ENCODE measurements at places on chromosomes 2 and 18. TPM values are rescaled to one million over a fixed set of nuclear protein-coding genes. Genes with fewer than 3 reads are reported as not detected.

- H3K27me3 ChIP-seq = no peaks in the 10 kb centered on the region
- no peaks in the 10 kb centered on the region for H3K4me1 ChIP-seq
- DNase-seq = peak; percentile 5
Observed at GRCh38 chr2:127622561-127623387, 23.2 kb upstream of the GPR17 start.

DNA sequence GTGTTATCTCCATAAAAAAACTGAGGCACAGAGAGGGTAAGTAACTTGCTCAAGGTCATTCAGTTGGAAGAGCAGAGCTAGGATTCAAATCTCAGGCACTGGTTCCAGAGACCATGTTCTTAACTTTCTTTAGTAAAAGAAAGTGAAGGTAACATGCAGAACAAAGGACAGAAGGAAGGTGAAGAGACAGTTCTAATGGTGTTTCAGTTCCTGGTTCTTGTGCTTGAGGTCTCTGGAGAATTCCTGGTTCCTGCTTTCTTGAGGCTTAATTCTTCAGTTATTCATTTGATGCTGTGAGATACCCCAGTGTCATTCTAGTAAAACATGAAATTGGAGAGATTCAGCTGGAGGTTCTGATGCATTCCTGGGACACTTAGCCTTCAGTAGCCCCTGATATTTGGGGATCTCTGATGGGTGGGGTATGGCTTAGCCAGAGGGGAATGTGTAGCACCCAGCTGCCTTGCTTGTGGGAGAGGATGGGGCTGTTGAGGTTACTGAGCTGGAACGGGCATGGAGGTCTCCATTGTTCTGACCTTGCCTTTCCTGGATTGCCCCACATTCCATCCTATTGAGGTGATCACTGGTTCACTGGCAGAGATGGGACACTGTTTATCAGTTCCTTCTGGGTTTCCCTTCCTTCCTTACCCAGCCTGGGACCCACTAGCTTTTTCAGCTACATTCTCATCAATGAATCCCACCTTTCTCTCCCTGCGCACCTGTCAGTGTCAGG, 46.8 kb downstream of the SEMA4F start:
- H3K36me3 ChIP-seq = no peaks in the 10 kb centered on the region
- no peak overlapping the region for H3K27ac ChIP-seq
- no peak for DNase-seq
- no peak overlapping the region for H3K4me3 ChIP-seq
- no peaks in the 10 kb centered on the region for H3K4me1 ChIP-seq
- H3K27me3 ChIP-seq = no peaks in the 10 kb centered on the region

KLHL30 gene
- not detected for total RNA-seq

- H3K36me3 ChIP-seq = no peaks in the 10 kb centered on the region
- peaks cover 100% of the 10 kb centered on the region for H3K27me3 ChIP-seq
- no peak overlapping the region for H3K27ac ChIP-seq
- peaks cover 22% of the 10 kb centered on the region for H3K4me1 ChIP-seq
- H3K4me3 ChIP-seq = no peak overlapping the region
Observed at GRCh38 chr2:104845946-104846785, 7.7 kb upstream of the POU3F3 start.

SLC11A1 gene
- 4.8 TPM for total RNA-seq

CDH7 gene
- not detected for total RNA-seq

DNA sequence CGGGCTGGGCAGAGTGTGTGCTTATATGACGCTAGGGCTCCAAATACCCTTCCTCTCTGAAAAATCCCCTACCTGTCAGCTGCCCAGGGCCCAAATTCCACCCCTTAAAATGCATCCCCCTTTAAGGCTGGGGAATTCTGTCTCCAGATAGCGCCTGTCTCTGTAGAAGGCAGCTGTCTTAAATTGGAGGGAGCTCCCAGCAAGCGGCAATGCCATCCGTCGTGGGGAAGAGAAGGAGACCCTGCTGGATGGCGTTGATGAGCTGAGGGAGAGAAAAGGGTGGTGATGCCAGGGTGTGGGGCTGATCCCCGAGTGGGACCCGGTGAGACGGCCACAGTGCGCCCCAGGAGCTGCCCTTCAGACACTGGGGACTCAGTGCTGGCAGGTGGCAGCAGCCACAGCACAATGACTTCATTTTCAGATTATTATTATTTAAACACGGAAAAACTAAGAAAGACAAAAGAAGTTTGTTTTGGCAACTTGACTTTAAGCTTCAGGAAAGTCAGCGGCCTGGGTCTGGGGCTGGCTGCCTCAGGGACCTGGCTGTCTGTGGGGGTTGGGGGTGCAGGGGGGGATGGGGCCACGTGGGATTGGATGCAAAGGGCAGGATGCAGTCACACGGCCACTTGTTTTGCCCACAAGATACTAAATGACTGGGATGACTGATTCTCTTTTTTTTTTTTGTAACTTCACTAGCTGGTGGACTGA, 152.8 kb downstream of the TFCP2L1 start:
- H3K4me3 ChIP-seq = no peak overlapping the region
- H3K27ac ChIP-seq = no peak overlapping the region
- no peaks in the 10 kb centered on the region for H3K4me1 ChIP-seq

DNA sequence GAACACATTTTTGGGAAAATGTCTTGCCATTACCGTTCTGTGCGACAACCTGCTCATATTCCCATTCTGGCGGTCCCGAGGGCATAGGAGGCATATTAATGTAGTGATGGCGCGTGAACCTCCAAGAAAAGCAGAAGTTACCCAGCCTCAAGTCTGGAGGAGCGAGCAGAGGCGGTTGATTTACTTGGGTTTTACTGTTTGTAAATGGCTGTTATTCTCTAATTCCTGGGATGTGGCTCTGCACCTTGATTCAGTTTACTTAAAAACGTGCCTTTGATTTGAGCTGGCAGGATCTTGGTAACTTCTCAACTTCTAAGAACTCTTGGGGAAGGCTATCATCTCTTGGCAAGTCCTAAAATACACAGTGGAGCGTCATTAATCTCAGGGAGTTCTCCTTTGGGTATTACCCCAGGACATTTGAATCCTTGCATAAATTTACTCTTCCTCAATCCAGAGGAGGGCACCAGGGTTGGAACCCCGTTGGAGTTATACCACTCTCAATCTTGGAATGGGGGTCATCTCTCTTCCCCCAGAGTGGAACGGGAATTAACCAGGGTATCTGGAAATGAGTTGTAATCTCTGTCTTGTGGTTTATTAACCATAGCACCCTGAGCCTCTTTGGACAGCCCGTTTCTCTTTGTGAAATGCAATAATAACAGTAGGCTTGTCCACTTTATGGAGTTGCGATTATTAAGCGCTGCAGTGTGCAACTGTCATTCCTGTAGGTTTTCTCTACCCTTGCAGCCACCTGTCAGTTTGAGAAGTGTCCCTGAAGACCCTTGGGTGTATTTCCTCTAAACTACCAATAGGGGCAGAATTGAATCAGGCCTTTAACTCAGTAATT, 2.1 kb downstream of the HK2 start:
- peaks cover 5% of the 10 kb centered on the region for H3K27me3 ChIP-seq
- H3K4me3 ChIP-seq = peak overlapping the region; percentile 55
- H3K36me3 ChIP-seq = no peaks in the 10 kb centered on the region
- H3K27ac ChIP-seq = peak overlapping the region; percentile 84

DNA sequence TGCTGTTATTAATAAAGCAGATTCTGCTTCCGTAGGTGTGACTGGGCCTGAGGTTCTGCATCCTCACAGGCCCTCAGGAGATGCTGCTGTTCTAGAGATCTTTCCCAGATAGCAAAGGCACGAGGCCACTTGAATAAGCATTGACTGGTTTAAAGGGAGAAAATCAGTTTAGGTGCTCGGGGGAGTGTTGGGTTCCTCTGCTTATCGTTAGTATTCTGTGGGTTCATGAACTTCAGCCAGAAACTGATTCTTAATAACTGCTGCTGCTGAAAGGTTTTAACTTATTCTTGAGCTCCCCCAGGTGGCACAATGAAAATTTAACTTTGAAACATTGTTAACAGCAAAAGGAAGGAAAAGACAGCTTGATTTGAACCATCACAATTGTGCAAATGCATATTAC, 56.9 kb downstream of the ITGA6 start:
- DNase-seq = no peak
- H3K36me3 ChIP-seq = no peaks in the 10 kb centered on the region
- H3K27me3 ChIP-seq = no peaks in the 10 kb centered on the region
- H3K4me3 ChIP-seq = no peak overlapping the region

- H3K27ac ChIP-seq = no peak overlapping the region
- H3K27me3 ChIP-seq = no peaks in the 10 kb centered on the region
- no peak for DNase-seq
- no peaks in the 10 kb centered on the region for H3K36me3 ChIP-seq
Observed at GRCh38 chr2:30110773-30111172, 36.0 kb upstream of the YPEL5 start.

SGO2 gene
- 2.9 TPM for total RNA-seq

GRCh38 chr2:239819091-239819973, 205.8 kb downstream of the NDUFA10 start:
- DNase-seq = no peak
- peaks cover 5% of the 10 kb centered on the region for H3K4me1 ChIP-seq
- no peaks in the 10 kb centered on the region for H3K36me3 ChIP-seq
- no peaks in the 10 kb centered on the region for H3K27me3 ChIP-seq
- no peak overlapping the region for H3K4me3 ChIP-seq

ALPP gene
- total RNA-seq = not detected

DNA sequence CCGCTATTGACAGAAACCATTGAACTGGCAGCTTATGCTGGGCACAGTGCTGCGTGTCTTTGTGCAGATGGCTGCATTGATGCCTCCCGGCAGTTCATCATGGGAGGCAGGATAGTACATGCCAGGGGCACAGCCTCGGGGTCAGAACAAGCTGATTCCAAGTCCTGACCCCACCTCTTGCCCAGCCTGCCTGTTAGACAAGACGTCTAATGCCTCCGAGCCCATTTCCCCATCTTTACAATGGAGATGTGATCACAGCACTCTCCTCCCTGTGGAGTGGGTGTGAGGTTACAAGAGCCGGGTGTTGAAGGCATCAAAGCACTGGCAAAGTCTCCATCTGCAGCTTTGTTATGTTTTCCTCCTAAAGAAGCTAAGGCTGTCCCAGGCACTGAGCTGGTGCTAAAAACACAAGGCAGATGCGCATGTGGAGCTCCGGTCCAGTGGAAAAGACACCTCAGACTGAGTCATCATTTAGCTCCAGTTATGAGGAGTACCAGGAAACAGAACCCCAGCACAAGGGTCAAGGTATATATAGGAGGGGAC, 125.7 kb upstream of the EPAS1 start:
- no peaks in the 10 kb centered on the region for H3K36me3 ChIP-seq
- DNase-seq = no peak
- H3K4me1 ChIP-seq = peaks cover 6% of the 10 kb centered on the region
- no peak overlapping the region for H3K4me3 ChIP-seq
- no peaks in the 10 kb centered on the region for H3K27me3 ChIP-seq
- H3K27ac ChIP-seq = peak overlapping the region; percentile 6

- peaks cover 41% of the 10 kb centered on the region for H3K4me1 ChIP-seq
- no peak for DNase-seq
- no peaks in the 10 kb centered on the region for H3K36me3 ChIP-seq
- H3K4me3 ChIP-seq = no peak overlapping the region
- no peaks in the 10 kb centered on the region for H3K27me3 ChIP-seq
Observed at GRCh38 chr2:105857076-105857740, 112.5 kb downstream of the NCK2 start.

- no peaks in the 10 kb centered on the region for H3K4me1 ChIP-seq
- no peaks in the 10 kb centered on the region for H3K27me3 ChIP-seq
- DNase-seq = no peak
- H3K36me3 ChIP-seq = no peaks in the 10 kb centered on the region
Observed at GRCh38 chr2:31205186-31205585, 12.1 kb downstream of the CAPN14 start.

- no peak for DNase-seq
- H3K4me3 ChIP-seq = no peak overlapping the region
- H3K27me3 ChIP-seq = no peaks in the 10 kb centered on the region
Observed at GRCh38 chr18:39672171-39672570, 2106.6 kb upstream of the CELF4 start.

GRCh38 chr2:223585666-223586065, 16.5 kb downstream of the SCG2 start:
- H3K4me3 ChIP-seq = no peak overlapping the region
- no peak overlapping the region for H3K27ac ChIP-seq
- H3K36me3 ChIP-seq = no peaks in the 10 kb centered on the region
- no peak for DNase-seq

RBM44 gene
- not detected for total RNA-seq

GRCh38 chr2:54859997-54860701, 136.7 kb downstream of the EML6 start:
- no peaks in the 10 kb centered on the region for H3K27me3 ChIP-seq
- H3K36me3 ChIP-seq = no peaks in the 10 kb centered on the region
- no peaks in the 10 kb centered on the region for H3K4me1 ChIP-seq
- H3K4me3 ChIP-seq = no peak overlapping the region

GRCh38 chr2:180334514-180334913, 327.4 kb upstream of the CWC22 start:
- no peaks in the 10 kb centered on the region for H3K36me3 ChIP-seq
- no peak for DNase-seq
- no peak overlapping the region for H3K4me3 ChIP-seq
- no peaks in the 10 kb centered on the region for H3K4me1 ChIP-seq

- no peaks in the 10 kb centered on the region for H3K27me3 ChIP-seq
- no peak overlapping the region for H3K4me3 ChIP-seq
- no peak for DNase-seq
- H3K4me1 ChIP-seq = no peaks in the 10 kb centered on the region
- no peaks in the 10 kb centered on the region for H3K36me3 ChIP-seq
Observed at GRCh38 chr2:205435970-205436369, 246.3 kb upstream of the NRP2 start.

DNA sequence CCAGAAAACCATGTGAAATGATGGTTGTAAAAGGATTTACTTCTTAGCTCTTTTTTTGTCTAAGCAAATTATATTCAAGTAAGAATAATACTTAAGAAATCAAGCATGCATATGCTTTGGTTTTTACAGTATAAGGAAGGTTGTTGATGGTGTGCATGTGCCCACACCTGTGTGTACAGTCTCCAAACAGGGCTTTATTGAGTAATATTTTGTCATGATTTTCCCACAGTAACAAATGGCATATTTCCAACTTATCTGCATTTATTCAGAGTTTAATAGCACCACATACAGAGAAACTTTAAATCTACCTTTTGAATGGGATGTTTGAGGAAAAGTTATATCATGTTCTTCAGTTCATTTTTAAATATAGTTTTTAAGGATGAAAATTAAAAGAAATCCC, 76.5 kb upstream of the DSG1 start:
- H3K4me1 ChIP-seq = peaks cover 55% of the 10 kb centered on the region
- peak overlapping the region; percentile 72 for H3K27ac ChIP-seq

TMEM37 gene
- 210 TPM for total RNA-seq

DNA sequence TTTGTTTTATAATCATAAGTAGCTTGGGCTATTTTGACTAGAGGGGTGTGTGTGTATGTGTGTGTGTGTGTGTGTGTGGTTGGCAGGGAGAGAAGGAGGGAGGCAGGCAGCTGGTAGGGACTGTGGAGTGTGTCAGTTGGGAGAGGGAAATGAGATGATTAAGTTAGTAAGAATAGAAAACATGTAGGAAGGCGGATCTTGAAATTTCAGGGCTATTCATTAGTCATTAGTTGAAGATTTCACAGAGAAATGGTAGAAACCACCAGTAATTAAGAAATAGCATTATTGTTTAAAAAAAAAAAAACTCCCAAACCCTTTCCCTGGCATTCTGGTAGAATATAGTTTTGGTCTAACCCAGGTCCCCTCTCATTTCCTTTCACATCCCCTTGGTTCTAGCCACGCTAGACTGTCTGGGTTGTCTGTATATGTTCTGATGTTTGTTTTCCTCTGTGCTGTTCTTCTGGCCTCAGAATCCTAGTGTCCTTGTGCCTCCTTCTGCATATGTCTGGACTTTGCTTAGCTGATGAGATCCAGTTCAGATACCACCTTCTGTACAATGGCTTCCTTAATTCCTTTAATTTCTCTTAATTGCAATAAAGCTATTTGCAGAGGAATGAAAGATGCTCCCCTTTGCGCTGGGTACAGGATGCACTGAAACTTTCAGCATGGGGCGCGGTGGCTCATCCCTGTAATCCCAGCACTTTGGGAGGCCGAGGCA, 161.6 kb downstream of the NEDD4L start:
- H3K4me1 ChIP-seq = peaks cover 42% of the 10 kb centered on the region
- H3K4me3 ChIP-seq = no peak overlapping the region
- DNase-seq = no peak

Measured in transverse colon (tissue), 4 donors.